ENCODE measurements at places on chromosomes 12 and 14.
A peak's percentile ranks its signal among the peaks of the same experiment; 100 is the strongest.

GRCh38 chr14:63918411-63918810 is 65.6 kb downstream of the SYNE2 start:
- peak; percentile 34 for DNase-seq

- no peak for DNase-seq
These were observed 44.0 kb downstream of the TTLL5 start for GRCh38 chr14:75705014-75705413.

DNA sequence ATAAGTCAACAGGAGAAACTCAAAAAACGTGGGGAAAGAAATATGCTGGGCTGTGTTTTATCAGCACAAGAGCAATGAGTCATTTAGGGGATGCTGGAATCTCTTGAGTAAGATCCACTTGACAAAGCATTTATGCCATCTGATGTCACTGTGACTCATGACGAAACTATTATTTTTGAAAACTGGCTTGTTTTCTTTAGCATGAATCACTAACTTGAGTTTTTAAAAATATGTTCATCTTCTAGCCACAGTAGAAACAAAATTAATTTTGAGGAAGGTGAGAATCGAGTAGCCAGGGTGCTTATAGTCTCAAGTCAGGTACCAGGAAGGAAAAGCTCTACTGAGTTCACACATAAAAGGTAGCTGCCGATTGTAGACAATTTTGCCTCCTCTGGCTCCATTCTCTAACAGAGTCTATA is 456.2 kb upstream of the MGAT4C start:
- DNase-seq: no peak

- no peak for DNase-seq
These were observed 1005.8 kb downstream of the TRHDE start for GRCh38 chr12:73277971-73278370.

GRCh38 chr12:120928864-120929652 is 24.9 kb upstream of the SPPL3 start:
- DNase-seq: no peak

GRCh38 chr12:60501124-60501729 is 905.4 kb downstream of the SLC16A7 start:
- no peak for DNase-seq

DNA sequence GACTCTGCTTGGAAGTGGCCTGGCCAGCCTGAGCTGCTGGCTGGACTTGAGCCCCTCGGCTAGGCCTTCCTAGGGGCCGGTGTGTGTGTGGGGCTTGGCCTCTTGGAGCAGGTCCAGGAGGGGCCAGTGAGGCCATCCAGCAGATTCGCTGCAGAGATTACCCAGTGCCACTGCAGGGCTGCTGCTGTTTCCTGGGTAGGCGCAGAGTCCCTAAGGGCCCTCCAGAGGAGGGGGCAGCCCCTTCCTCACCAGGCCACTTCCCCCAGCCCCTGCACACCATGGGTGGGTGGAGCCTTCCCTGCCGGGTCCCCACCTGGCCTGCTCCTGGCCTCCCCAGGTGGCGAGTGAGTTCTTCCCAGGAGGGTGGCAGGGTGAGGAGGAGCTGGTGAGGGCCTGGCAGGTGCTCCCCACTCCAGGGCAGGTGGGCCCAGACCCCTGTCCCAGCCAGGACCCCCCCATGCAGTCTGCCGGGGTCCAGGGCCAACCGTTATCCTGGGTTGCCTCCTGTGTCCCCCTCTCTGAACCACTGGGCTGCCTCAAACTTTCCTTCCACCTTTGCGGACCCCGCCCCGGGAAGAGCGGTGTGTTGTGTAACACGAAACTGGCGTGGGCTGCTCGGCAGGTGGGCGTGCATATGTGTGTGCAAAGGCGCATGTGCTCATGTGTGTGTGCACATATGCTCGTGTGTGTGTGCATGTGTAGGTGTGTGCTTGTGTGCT is 25.1 kb downstream of the ASPG start:
- DNase-seq: peak; percentile 3

- DNase-seq: no peak
These were observed 63.4 kb upstream of the CCND2 start for GRCh38 chr12:4210183-4210582.

GRCh38 chr14:64695071-64695470 is 9.2 kb upstream of the PLEKHG3 start:
- no peak for DNase-seq
